ENCODE measurements at places on chromosomes 4 and X. TPM values are rescaled to one million over a fixed set of nuclear protein-coding genes. Genes with fewer than 3 reads are reported as not detected.

DNA sequence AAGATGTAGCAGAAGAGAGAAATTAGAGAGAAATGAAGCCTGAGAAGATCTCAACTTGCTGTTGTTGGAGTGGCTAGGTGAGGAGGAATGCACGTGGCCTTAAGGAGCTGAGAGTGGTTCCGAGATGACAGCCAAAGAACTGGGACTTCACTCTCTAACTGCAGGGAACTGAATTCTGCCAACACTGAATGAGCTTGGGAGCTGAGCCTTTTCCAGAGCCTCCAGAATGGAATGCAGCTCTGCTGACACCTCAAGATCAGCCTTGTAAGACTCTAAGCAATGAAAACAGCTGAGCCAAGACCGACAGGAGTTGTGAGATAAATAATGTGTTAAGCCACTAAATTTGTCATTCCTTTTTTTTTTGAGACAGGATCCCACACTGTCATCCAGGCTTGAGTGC lies 73.0 kb downstream of the TLL1 start:
- no peak overlapping the region for H3K27ac ChIP-seq
- no peak for DNase-seq
- H3K4me1 ChIP-seq, result no peaks in the 10 kb centered on the region
- no peaks in the 10 kb centered on the region for H3K36me3 ChIP-seq

DNA sequence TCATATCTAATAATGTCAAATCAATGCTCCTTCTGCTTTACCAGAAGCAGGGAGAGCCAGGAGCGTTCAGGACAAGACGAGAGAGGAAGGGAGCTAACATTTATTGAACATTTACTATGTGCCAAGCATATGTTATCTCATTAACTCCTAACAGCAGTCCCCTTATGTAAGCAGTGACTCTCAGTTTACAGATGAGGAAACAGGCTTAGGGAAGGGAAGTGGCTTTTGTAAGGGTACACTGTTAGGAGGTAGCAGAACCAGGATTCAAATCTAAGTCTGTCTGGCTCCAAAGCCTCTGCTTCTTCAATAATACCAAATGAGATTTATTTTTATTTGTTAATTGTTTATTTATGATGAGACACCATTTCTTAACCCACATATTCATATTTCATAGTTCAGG lies 2.6 kb upstream of the STARD8 start:
- H3K4me3 ChIP-seq, result no peak overlapping the region
- H3K27ac ChIP-seq, result no peak overlapping the region
- no peak for DNase-seq
- no peaks in the 10 kb centered on the region for H3K36me3 ChIP-seq
- H3K27me3 ChIP-seq, result no peaks in the 10 kb centered on the region

SLC6A14 gene
- polyA plus RNA-seq, result not detected

- H3K4me3 ChIP-seq, result no peak overlapping the region
- no peaks in the 10 kb centered on the region for H3K36me3 ChIP-seq
- no peak overlapping the region for H3K27ac ChIP-seq
These were observed 5.1 kb upstream of the WDR1 start for GRCh38 chr4:10121568-10122208.

CT45A3 gene
- polyA plus RNA-seq, result 20.7 TPM

- H3K36me3 ChIP-seq, result no peaks in the 10 kb centered on the region
- no peak for DNase-seq
- no peaks in the 10 kb centered on the region for H3K4me1 ChIP-seq
- H3K27ac ChIP-seq, result no peak overlapping the region
- no peak overlapping the region for H3K4me3 ChIP-seq
These were observed 39.2 kb downstream of the MAP7D3 start for GRCh38 chrX:136211766-136212556.

GRCh38 chrX:9707306-9708033 lies 58.2 kb downstream of the GPR143 start:
- H3K36me3 ChIP-seq, result no peaks in the 10 kb centered on the region
- H3K27ac ChIP-seq, result no peak overlapping the region
- DNase-seq, result no peak
- H3K4me3 ChIP-seq, result no peak overlapping the region
- no peaks in the 10 kb centered on the region for H3K4me1 ChIP-seq

DNA sequence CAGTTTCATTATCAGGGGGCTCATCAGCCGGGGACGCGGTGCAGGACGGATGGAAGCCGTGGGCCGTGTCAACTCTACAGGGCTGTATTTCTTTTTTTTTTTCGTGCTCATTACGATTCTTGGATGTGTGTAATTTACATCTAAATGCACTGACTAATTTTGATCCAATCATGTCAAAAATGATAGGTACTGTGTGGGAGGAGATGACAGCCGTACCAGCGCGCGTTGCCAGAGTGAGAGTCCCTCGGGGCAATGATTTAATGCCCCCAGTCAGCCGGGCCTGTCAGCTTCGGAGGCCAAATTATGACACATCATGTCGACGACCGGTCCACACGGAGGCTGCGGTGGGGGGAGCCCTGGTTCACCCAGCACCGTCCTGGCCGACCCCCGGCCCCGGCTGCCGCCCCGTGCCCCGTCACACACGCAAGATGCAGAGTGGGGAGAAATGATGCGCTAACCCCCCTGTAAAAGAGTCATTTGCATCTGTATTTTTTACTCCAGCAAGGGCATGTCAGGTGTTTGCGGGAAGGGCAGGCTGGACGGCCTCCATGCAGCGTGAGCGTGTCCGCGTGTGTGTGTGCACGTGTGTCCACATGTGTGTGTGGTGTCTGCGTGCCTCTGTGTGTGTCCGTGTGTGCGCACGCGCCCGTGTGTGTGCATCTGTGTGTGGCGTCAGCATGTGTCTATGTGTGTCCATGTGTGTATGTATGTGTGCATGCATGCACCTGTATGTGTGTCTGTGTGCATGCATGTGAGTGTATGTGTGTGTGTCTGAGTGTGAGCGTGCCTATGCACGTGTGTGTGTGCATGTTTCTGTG lies 74.3 kb upstream of the PPP2R3B start:
- H3K4me1 ChIP-seq, result no peaks in the 10 kb centered on the region
- no peak overlapping the region for H3K27ac ChIP-seq
- DNase-seq, result no peak
- H3K27me3 ChIP-seq, result no peaks in the 10 kb centered on the region
- no peaks in the 10 kb centered on the region for H3K36me3 ChIP-seq
- no peak overlapping the region for H3K4me3 ChIP-seq

PPP4R3C gene
- 1.2 TPM for polyA plus RNA-seq

DNA sequence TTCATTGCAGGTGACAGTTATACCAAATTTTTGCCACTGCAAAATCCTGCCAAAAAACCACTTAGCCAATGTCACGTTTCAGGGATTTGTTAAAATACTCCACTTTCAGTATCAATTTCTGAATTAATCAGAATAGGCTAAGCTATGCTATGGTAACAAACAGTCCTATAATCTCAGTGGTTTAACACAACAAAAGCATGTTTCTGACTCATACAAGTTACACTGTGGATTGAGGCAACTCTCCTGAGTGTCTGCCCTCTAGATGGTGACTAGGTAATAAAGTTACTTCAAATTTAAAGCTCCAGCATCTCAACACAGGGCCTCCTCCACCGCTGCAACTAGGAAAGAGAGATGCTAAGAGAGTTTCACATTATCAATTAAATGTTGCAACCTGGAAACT lies 23.0 kb upstream of the RADX start:
- H3K4me1 ChIP-seq, result no peaks in the 10 kb centered on the region
- no peak for DNase-seq
- H3K27me3 ChIP-seq, result no peaks in the 10 kb centered on the region
- no peaks in the 10 kb centered on the region for H3K36me3 ChIP-seq
- H3K4me3 ChIP-seq, result no peak overlapping the region

NKX3-2 gene
- polyA plus RNA-seq, result 0.57 TPM

DNA sequence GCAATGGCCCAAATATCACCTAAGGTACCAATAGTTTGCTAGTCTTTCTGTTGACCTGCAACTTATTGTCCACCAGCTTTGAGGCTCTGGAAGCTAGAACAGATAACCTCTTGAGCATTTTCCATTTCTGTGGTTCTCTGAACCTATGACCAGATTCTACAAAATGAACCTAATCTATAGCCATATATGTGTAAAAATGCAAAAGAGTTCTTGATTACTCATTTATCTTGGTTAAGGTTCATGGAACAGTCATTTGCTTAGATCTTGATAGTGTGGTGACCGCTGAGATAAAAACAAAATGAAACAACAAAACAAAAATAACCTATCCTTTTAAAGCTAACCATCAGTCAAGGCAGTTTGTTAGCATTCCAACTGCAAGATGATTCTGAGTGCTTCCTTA lies 9.3 kb upstream of the GATB start:
- no peaks in the 10 kb centered on the region for H3K36me3 ChIP-seq
- no peak overlapping the region for H3K27ac ChIP-seq
- H3K4me3 ChIP-seq, result no peak overlapping the region
- H3K27me3 ChIP-seq, result no peaks in the 10 kb centered on the region

- H3K4me3 ChIP-seq, result no peak overlapping the region
- no peak overlapping the region for H3K27ac ChIP-seq
- DNase-seq, result no peak
- H3K36me3 ChIP-seq, result no peaks in the 10 kb centered on the region
- H3K4me1 ChIP-seq, result no peaks in the 10 kb centered on the region
- H3K27me3 ChIP-seq, result no peaks in the 10 kb centered on the region
These were observed 144.9 kb downstream of the ANXA5 start for GRCh38 chr4:121551881-121552280.

GRCh38 chr4:127586922-127587571 lies 45.7 kb upstream of the INTU start:
- H3K36me3 ChIP-seq, result no peaks in the 10 kb centered on the region
- no peaks in the 10 kb centered on the region for H3K27me3 ChIP-seq
- no peak overlapping the region for H3K4me3 ChIP-seq

GRCh38 chr4:122882857-122883735 lies 39.3 kb downstream of the NUDT6 start:
- H3K4me3 ChIP-seq, result no peak overlapping the region
- DNase-seq, result no peak
- H3K27me3 ChIP-seq, result no peaks in the 10 kb centered on the region
- H3K36me3 ChIP-seq, result no peaks in the 10 kb centered on the region
- no peaks in the 10 kb centered on the region for H3K4me1 ChIP-seq

GRCh38 chr4:67522851-67523671 lies 22.2 kb downstream of the CENPC start:
- H3K27me3 ChIP-seq, result no peaks in the 10 kb centered on the region
- H3K27ac ChIP-seq, result no peak overlapping the region
- H3K4me3 ChIP-seq, result no peak overlapping the region
- H3K4me1 ChIP-seq, result no peaks in the 10 kb centered on the region

DNA sequence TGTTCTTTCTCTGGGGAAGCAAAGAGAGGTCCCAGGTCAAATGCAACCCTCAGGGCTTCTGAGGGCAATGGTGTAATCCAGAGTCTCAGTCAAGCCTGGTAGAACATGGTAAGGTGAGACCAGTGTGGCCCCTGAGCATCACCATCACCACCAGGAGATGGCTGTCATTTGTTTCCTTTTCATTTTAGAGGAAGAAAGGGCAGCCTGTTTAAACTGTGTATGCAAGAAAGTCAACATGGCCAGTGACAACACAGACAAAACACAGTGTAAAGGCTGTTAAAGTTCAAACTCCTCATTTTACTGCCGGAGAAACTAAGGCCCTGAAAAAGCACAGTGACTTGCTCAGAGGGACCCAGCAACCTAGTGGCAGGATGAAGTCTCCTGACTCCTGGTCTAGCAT lies 2.0 kb upstream of the EDA start:
- H3K36me3 ChIP-seq, result no peaks in the 10 kb centered on the region
- no peaks in the 10 kb centered on the region for H3K4me1 ChIP-seq
- H3K27me3 ChIP-seq, result no peaks in the 10 kb centered on the region
- DNase-seq, result no peak
- no peak overlapping the region for H3K4me3 ChIP-seq

PCDH7 gene
- polyA plus RNA-seq, result 2.9 TPM

GRCh38 chrX:136694431-136695087 lies 46.6 kb downstream of the CD40LG start:
- no peak for DNase-seq
- H3K27me3 ChIP-seq, result no peaks in the 10 kb centered on the region
- H3K4me1 ChIP-seq, result no peaks in the 10 kb centered on the region
- no peak overlapping the region for H3K27ac ChIP-seq
- H3K4me3 ChIP-seq, result no peak overlapping the region
- H3K36me3 ChIP-seq, result no peaks in the 10 kb centered on the region
